HAP-1 (cell line): ENCODE measurements at places on chromosomes 5 and 9.

GRCh38 chr9:137295849-137296669, 6.0 kb downstream of the NRARP start:
- no peak for DNase-seq

DNA sequence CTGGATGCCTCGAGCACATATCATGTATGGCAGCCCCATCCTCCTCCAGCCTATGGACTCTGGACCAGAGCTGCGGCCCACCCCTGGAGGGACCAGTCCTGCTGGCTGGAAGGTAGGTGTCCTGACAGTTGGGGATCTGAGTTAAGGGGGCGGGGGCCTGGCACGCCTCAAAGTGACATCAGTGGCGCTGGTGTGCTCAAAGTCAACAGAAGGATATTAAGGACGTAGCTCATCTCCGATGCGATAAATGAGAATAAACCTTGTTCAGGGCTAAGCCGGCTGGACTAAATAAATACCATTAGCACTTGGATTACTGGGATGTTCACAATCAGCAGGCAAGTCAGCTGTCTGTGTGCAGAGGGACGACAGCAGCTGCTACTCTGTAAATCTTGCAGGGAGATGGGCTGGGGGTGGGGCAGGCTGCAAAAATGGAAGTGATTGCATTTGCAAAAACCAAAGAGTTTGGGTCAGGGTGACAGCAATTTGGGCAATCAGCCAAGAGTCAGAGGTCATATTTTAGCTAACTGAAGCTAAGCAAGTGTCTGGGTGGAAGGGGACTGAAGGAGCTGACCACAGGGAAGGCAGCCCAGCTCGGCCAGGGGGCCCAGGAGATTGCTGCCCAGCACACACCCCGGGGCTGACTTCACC, 80.0 kb upstream of the LRRTM2 start:
- no peak for DNase-seq

DNA sequence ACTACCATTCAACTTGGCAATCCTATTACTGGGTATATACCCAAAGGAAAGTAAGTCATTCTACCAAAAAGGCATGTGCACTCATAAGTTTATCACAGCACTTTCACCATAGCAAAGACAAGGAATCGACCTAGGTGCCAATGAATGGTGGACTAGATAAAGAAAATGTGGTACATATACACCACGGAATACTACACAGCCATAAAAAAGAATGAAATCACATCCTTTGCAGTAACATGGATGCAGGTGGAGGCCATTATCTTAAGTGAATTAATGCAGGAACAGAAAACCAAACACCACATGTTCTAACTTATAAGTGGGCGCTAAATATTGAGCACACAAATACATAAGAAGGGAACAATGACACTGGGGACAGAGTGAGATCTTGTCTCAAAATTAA, 65.8 kb upstream of the SUB1 start:
- no peak for DNase-seq

DNA sequence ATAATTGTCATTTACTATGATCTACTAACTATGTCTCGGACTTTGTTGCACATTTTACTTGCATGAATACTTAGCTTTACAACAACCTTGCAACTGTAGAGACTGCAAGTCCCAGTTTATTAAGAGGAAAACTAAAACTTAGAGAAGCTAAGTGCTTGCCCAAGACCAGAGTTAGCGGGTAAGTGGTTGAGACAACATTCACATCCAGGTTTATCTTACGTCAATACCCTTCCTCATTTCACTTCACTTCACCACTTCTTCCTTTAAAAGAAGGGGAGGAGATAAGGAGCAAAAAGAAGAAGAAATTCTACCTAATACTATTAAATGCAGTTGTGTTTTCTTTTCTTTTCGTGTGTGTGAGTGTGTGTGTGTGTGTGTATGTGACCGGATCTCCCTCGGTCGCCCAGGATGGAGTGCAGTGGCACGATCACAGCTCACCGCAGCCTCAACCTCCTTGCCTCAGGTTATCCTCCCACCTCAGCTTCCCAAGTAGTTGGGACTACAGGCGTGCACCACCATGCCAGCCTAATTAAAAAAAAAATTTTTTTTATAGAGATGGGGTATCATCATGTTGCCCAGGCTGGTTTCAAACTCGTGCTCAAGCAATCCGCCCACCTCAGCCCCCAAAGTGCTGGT, 37.4 kb downstream of the MEGF9 start:
- no peak for DNase-seq

GRCh38 chr9:76744336-76744735, 19.9 kb upstream of the PCA3 start:
- DNase-seq = no peak
